Fibroblast of the aortic adventitia (primary cell): ENCODE measurements at places on chromosomes 6 and 20.

DNA sequence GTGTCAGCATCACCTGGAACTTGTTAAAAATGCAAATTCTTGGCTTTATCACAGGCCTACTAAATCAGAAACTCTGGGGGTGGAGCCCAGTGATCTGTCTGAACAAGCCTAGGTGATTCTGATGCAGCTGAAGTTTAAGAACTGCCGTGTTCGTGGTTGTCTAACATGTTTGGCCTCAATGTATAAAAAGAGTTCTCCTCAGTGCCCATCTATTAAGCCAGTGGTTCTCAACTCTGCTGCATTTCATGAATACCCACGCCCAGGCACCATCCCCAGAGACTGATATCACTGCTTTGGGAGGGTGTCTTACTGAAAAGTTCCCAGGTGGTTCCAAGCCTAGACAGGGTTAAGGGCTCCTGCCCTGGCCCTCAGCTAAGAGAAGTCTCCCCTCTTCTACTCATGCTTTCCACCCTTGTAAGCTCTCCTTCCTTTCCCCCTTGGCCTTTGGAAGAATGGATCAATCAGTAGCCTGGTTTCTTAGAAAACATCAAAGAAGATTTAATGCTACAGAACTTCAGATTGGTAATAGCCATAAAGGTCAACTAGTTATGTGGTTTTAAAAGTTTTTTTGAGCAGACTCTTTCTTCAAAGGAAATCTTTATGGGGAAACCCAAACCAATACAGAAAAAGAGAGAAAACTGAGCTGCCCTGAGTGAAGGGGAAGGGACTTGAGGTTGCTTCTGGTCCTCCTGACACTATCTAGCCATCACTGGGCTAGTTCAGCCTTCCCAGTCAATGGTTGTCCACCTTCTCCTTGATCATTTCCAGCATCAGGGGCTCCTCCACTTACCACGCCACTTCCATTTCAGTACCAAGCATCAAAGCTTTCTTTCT is 38.9 kb upstream of the TNFAIP3 start:
- no peak for DNase-seq

GRCh38 chr6:129662406-129662766 is 47.6 kb downstream of the ARHGAP18 start:
- DNase-seq, result no peak

DNA sequence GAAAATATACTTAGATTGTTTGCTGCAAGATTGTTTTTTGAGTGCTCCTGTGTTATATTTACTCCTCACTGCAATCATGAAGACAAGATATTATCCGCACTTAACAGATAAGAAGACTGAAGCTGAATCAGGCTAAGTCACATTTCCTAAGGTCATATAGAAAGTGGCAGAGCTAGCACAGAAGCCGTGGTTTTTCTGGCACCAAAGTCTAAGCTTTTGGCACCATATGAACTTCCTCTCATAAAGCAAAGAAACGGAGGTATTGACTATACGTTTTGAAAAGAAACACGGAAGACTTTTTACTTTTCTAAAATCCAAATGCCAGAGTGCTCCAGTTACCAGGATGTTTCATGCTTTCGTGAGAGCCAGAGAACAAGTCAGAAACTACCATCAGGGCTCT is 9.3 kb upstream of the DTD1 start:
- no peak for DNase-seq

DNA sequence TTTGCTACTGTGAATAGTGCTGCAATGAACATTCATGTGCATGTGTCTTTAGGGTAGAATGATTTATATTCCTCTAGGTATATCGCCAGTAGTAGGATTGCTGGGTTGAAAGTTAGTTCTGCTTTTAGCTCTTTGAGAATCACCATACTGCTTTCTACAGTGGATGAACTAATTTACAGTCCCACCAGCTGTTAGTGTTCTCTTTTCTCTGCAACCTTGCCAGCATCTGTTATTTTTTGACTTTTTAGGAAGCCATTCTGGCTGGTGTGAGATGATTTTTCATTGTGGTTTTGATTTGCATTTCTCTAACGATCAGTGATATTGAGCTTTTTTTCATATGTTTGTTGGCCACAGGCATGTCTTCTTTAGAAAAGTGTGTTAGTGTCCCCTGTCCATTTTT is 40.0 kb downstream of the PLG start:
- DNase-seq, result no peak

DNA sequence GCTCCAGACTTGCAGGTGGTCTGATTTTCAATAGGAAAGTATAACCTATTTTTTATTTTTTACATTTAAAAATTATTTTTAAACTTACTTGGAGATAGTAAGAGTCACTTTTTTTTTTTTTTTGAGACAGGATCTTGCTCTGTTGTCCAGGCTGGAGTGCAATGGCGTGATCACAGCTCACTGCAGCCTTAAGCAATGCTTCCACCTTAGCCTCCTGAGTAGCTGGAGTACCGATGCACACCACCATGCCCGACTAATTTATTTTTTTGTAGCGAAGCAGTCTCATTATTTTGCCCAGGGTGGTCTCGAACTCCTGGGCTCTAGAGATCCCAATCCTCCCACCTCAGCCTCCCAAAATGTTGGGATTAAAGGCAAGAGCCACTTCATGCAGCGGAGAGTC is 84.8 kb upstream of the RALY start:
- DNase-seq, result no peak

- no peak for DNase-seq
Observed at GRCh38 chr20:34175879-34176278, 63.8 kb upstream of the EIF2S2 start.

- peak; percentile 57 for DNase-seq
Observed at GRCh38 chr6:37822851-37823682, 3.5 kb downstream of the ZFAND3 start.

DNA sequence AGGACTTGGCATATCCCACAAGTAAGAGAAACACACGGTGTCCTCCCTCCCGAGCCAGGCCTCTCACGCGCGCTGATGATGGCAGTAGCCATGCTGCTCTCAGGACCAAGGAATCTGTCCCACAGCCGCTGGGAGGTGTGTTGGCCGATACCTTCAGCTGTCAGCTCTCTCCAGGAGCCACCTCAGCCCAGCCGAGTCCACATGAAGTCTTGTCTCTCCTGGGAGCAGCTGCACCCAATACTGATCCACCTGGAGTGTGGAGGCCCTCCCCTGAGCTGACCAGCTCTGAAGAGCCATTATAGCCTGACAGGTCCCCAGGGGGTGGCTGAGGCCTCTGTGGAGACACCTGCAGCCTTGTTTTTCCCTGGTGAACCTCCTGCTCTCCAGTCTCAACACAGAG is 23.8 kb upstream of the NXT1 start:
- no peak for DNase-seq

DNA sequence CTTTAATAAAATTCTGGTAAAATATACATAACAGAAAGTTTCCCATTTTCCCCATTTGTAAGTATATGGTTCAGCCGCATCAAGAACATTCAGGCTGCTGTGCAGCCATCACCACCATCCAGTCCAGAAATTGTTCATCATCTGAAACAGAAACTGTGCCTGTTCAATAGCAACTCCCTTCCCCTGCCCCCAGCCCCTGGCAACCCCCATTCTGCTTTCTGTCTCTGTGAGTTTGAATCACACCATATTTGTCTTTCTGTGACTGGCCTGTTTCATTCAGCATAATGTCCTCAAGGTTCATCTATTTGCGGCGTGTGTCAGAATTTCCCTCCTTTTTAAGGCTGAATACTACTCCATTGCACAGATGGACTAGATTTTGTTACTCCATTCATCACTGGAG is 19.1 kb downstream of the VSTM2L start:
- no peak for DNase-seq

- no peak for DNase-seq
Observed at GRCh38 chr20:19765266-19765665, 7.2 kb downstream of the RIN2 start.

- peak; percentile 62 for DNase-seq
Observed at GRCh38 chr6:108874470-108875160, 26.4 kb downstream of the ARMC2 start.

- DNase-seq, result peak; percentile 74
Observed at GRCh38 chr20:58553841-58554240, 38.6 kb upstream of the APCDD1L start.

GRCh38 chr6:123986938-123987337 is 183.3 kb downstream of the NKAIN2 start:
- DNase-seq, result no peak

DNA sequence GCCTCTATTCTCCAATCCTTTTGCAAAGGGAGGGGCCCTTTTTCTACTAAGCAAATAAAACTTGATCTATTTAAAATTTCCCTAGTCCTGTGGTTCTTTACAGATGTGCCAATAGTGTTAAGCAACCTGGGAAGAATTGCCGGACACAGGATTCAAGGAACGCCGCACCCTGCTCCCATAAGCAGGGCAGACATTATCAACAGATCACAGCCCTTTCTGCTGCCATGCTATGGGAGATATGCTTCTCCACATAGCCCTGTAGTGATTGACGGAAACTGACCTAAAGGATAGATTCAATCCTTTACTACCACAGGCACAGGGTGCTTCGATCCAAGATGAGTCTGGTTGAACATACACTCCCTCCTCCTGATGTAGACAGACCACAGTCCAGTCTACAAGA is 118.4 kb upstream of the TRAF3IP2 start:
- DNase-seq, result peak; percentile 47

DNA sequence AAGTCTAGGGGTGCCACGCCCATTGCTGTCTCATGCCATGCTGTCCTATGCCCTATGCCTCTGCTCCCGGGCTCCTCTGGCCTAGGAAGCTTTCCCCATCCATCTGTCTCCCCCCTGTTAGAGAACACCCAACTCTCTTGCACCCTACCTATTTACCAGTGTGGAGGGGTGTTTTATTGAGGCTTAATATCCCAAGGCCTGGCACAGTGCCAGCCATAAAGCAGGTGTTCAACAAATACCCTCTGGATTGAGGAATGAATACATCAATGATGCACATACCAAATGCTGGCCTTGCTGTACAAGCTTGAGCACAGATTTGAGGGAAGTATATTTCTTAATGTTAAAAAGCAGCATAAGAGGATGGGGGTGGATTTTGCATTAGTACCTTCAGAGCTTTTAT is 38.3 kb downstream of the METTL24 start:
- DNase-seq, result no peak

DNA sequence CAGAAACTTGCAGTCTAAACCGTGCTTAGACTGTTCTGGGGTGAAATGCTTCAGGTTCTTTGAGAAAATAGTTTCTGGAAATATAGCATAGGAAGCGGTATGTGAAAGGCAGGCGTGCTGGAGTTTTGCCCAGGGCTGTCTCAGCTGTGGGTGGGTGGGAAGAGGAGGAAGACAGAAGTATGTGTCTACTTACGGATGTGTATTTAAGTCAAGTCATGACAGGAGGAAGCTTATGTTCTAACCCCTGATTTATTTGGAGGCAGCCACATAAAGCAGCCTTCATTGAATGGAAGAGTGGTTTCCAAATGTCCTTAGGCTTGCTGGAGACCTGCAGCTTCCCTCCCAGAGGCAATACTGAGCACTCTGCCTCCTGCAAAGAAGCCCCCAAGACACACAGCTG is 345.8 kb upstream of the PRND start:
- DNase-seq, result peak; percentile 11

DNA sequence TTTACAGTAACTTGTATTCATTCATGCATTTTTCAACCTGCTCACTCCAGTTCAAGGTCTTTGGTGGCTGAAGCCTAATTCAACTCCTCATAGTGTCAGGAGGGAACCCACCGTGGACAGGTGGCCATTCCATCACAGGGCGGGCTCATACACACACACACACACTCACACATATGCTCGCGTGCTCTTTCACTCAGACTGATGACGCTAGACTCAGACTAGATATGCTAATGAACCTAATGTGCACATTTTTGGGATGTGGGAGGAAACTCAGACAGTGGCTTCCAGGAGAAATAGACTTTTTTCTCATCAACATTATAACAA is 56.7 kb downstream of the TRIM27 start:
- DNase-seq, result peak; percentile 6

DNA sequence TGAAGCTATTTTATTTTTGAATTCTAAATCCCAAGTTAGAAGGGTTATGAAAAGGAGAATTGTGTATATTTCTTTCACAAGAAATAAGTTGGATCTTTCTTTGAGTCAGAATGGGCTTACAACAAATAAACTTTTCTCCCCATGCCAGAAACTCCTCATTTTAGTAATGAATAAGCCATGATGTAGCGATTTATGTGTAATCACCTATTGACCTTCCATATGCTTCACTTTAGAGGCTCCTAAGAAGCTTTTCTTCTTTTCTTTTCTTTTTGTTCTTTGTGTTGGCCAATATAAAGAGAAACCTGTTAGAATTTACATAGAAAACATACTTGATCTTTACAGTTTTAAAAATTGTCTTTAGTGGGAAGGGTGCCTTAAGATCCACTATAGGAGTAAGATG is 370.2 kb downstream of the UTRN start:
- no peak for DNase-seq

- DNase-seq, result no peak
Observed at GRCh38 chr6:16837217-16837972, 76.1 kb upstream of the ATXN1 start.

GRCh38 chr6:138662471-138662870 is 111.1 kb upstream of the CCDC28A start:
- DNase-seq, result no peak

DNA sequence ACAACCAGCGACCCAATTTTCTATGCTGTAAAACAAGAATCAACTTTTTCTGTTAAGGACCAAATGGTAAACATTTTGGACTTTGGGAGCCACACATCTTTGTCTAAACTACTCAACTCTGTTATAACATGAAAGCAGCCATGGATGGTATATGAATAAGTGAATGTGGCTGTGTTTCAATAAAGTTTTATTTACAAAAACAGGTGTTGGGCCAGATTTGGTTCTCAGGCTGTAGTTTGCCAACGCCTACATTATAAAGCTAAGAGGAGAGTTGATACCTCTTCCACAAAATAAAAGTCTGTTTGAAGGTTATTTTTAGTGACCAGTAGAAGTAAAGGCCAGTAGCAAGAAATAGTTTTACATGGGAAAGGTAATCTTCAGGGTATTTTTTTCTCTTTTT is 60.4 kb upstream of the SDHAF4 start:
- no peak for DNase-seq

GRCh38 chr6:53750052-53750650 is 44.7 kb upstream of the LRRC1 start:
- no peak for DNase-seq

GRCh38 chr6:135114355-135115145 is 59.9 kb upstream of the HBS1L start:
- DNase-seq, result no peak

GRCh38 chr6:44339763-44340625 is 2.5 kb upstream of the SPATS1 start:
- no peak for DNase-seq

- DNase-seq, result no peak
Observed at GRCh38 chr20:64090165-64090564, 6.0 kb upstream of the LKAAEAR1 start.

DNA sequence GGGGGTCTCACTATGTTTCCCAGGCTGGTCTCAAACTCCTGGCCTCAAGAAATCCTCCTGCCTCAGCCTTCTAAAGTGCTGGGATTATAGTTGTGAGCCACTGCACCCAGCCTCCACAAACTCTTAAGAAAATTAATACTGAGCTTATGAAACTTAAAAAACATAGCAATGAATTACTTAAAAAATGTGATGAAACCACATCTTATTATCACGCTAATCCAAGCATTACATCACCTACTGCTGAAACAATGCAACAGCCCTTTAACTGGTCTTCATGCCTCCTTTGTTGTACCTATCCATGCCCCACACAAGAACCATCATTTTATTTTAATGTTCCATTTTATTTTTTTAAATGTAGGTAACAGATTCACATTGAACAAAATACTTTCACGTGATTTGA is 24.9 kb downstream of the SESN1 start:
- peak; percentile 74 for DNase-seq
